ENCODE measurements at places on chromosomes 11 and 22. TPM values are rescaled to one million over a fixed set of nuclear protein-coding genes. Genes with fewer than 3 reads are reported as not detected.
A peak's percentile ranks its signal among the peaks of the same experiment; 100 is the strongest.

DNA sequence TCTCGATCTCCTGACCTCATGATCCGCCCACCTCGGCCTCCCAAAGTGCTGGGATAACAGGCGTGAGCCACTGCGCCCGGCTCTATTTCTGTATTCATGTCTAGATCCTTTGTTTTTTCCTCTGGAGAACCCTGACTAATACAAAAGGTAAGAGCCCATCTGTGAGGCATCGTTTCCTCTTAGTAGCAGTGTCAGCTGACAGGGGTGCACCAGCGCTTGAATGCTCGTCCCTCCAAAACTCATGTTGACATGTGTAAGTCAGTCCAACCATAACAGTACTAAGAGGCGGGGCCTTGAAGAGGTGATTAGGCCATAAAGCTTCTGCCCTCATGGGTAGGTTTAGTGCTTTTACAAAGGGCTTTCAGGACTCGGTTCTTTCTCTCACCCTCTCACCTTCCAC lies 470.1 kb upstream of the B3GAT1 start:
- no peak for DNase-seq

DNA sequence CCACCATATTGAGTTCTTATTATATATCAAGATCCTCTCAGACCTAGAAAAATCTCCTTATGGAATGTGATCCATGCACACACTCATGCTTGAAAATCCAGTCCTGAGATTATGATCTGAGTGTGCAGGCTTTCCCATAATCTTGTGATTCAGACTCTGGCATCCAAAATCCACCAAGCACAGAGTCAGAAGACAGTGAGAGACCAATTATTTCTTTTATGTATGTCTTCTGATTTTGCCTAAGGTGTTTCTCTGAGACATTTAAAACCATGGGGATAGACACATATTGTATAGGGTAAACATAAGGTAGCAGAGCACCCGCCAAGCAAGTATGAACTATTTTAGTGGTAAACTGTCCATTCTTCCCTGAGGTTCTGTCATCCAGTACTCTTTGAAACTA lies 52.0 kb upstream of the MMP13 start:
- no peak for DNase-seq

DNA sequence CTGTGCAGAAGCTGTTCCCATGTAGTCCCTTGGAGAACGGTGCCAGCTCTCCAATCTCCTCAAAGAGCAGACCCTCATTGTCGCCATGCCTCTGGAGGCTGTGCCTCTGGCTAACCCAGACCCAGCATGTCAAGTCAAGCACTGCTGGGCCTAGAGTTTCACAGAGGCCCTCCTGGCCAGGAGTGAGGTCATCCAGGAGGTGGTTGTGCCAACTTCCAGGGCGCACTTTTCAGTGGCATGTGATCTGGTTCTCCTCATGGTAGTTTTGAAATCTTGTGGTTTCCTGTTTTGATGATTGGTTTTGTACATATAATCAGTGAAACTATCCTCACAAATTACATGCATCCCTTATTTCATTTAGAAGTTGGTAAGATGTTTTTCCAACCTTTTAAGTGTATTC lies 78.9 kb downstream of the PPFIBP2 start:
- peak; percentile 43 for DNase-seq

DNA sequence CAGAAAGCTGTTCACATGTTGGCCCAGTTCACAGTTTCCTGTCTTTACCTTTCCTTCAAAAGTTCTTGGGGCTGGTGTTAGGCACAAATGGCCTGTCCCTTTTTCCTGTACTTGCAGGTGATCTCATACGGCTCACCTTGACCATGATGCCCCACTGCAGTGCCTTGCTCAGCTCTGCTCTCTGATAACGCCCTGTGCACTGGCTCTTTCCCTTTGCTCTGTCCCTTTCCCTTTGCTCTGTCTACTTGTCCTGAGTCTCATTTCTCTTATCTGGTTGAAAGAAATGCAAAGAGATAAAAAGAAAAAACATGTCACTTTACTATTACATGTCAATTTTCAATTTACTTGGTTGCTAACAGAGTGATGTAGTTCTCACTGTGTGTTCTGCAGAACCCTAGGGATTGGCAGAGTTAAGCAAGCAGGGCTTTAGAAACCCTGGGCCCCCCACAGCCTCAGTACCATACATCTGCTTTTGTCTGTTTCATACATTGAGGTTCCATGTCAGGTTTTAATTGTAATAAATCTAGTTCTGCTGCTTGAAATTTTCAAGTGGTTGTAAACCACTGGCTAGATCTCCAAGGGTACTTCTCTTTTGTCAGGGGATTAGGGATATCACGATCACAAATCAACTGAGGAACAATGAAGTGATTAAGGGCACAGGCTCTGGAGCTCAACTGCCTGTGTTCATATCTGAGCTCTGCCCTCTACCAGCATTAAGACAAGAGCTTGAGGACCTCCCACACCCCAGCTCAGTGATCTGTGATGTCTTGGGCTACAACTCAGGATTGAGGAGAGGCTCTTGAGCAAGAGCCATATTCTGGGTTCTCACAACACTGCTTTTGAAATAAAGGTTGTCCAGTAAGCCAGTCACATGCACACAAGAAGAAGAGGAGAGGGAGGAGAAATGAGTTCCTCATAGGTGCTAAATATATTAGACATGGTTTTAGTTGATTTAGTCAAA lies 16.3 kb upstream of the SORL1 start:
- no peak for DNase-seq

- DNase-seq: no peak
Observed at GRCh38 chr11:133977067-133977677, 20.4 kb upstream of the IGSF9B start.

DNA sequence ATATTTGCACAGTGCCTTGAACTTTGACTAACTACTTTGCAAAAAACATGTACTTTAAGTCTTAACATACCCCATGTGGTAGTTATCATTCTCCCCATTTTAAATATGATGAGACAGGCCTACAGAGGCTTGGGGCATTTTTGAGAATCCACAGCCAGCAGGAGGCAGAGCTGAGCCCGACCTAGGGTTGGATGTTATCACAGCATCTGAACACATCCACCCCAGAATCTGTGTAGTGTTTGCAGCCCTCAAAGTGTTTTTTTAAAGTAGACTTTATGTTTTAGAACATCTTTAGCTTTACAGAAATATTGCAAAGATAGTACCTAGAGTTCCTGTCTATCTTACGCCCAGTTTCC lies 17.6 kb downstream of the OTOG start:
- DNase-seq: no peak

- DNase-seq: no peak
Observed at GRCh38 chr11:102920118-102920684, 35.3 kb downstream of the MMP13 start.

GRCh38 chr22:39514373-39514973 lies 5.9 kb upstream of the ATF4 start:
- DNase-seq: peak; percentile 82

GRCh38 chr11:36774603-36775002 lies 176.6 kb upstream of the RAG2 start:
- no peak for DNase-seq

GRCh38 chr11:16789560-16790485 lies 51.4 kb downstream of the C11orf58 start:
- peak; percentile 45 for DNase-seq

DNA sequence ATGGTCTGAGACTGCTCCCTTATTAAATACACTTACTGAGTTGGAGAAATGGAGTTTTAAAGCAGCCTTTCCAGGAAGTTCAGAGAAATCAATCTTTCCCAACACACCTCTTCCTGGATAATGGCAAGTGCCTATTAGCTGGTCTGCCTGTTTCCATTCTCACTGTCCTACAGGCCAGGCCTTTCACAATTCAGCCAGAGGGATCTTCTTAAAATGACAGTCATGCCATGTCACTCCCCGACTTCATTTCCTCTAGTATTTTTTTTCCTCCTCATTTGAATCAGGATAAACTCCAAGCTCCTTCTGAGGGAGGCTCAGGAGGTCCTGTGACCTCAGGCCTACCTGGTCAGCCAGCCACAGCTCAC lies 62.6 kb downstream of the FDX1 start:
- DNase-seq: no peak

- DNase-seq: no peak
Observed at GRCh38 chr22:29217827-29218757, 12.4 kb downstream of the EMID1 start.

GRCh38 chr11:76646882-76647534 lies 23.5 kb downstream of the LRRC32 start:
- no peak for DNase-seq

- peak; percentile 59 for DNase-seq
Observed at GRCh38 chr11:12239804-12240371, 129.5 kb downstream of the MICAL2 start.

Gene MPPED2
- total RNA-seq: 4.4 TPM

Gene ME3
- 10.4 TPM for total RNA-seq

Gene CRACR2B
- 140 TPM for total RNA-seq

Gene PATE2
- not detected for total RNA-seq

Gene OR8J1
- total RNA-seq: not detected

Gene NCAM1
- total RNA-seq: 14.8 TPM

Gene PNPLA5
- total RNA-seq: not detected

Gene SGSM1
- total RNA-seq: 1.9 TPM

Measured in pancreas (tissue), 10 donors.